ENCODE measurements at places on chromosomes 5 and 9.
A peak's percentile ranks its signal among the peaks of the same experiment; 100 is the strongest.

GRCh38 chr9:131776473-131776872 lies 36.6 kb upstream of the RAPGEF1 start:
- peak; percentile 44 for DNase-seq

GRCh38 chr5:5340206-5340729 lies 82.2 kb upstream of the ICE1 start:
- DNase-seq: no peak

DNA sequence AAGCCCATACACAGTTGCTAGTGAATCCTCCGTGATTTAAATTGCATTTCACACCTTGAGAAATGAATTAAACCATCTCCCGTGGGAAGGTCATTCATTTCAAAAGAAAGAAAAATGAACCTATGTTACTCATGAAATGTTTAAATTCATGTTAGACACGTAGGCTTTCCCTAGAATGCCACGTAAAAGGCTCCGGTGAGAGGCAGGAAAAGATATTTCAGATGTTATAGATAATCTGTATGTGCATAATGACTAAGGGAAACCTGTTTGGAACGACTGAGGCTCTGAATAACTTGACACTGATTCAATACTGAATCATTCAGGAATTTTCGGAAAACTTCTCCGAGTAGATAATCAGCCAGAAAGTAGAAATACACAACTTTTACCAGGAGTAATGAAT lies 134.3 kb upstream of the ICE1 start:
- no peak for DNase-seq

- DNase-seq: no peak
These were observed 8.4 kb downstream of the NOTCH1 start for GRCh38 chr9:136537411-136537810.

DNA sequence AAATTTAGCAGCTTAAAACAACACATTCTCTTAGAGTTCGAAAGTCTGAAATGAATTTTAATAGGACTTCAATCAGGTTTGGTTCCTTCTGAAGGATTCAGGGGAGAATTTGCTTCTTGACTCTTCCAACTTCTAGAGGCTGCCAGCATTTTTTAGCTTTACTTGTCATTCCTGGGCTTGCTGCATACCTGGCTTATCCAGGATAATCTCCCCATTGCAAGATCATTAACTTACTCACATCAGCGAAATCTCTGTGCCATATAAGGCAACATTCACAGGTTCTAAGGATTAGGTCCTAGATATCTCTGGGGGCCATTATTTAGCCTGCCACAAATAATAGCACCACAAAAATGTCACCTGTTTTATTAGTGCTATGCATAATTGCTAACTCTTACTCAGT lies 46.2 kb upstream of the PCSK5 start:
- DNase-seq: no peak

GRCh38 chr5:3359642-3360041 lies 236.0 kb upstream of the IRX1 start:
- no peak for DNase-seq

DNA sequence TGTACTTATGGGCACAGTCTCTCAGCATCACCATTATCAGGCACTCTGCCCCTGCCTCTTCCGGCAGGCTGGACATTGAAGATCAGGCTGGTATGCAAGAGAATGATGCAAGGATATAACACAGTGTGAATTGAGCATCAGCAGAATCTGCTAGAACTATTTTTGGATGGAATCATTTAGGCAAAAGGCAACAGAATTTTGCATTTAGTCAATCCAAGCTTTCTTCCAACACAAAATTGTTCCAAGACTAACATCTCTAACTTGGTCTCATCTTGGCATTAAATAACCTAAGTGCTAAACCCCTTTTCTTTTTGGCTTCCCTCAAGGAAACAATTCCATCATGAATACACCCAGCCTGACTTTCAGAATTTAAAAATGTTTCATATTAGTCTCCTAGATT lies 339.9 kb downstream of the PRELID2 start:
- DNase-seq: no peak

GRCh38 chr5:171989946-171990712 lies 16.3 kb downstream of the FBXW11 start:
- DNase-seq: no peak

GRCh38 chr9:74078647-74079046 lies 418.5 kb upstream of the RORB start:
- no peak for DNase-seq

DNA sequence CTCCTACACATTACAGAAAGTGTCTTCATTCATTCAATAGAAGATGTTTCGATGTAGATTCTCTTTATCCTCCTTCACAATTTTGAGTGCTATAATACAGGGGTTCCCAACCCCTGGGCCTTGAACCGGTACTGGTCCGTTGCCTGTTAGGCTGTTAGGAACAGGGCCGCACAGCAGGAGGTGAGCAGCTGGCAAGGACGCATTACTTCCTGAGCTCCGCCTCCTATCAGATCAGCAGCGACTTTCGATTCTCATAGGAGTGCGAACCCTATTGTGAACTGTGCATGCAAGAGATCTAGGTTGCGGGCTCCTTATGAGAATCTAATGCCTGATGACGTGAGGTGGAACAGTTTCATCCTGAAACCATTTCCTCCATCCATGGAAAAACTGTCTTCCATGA lies 153.0 kb upstream of the SMC2 start:
- no peak for DNase-seq

DNA sequence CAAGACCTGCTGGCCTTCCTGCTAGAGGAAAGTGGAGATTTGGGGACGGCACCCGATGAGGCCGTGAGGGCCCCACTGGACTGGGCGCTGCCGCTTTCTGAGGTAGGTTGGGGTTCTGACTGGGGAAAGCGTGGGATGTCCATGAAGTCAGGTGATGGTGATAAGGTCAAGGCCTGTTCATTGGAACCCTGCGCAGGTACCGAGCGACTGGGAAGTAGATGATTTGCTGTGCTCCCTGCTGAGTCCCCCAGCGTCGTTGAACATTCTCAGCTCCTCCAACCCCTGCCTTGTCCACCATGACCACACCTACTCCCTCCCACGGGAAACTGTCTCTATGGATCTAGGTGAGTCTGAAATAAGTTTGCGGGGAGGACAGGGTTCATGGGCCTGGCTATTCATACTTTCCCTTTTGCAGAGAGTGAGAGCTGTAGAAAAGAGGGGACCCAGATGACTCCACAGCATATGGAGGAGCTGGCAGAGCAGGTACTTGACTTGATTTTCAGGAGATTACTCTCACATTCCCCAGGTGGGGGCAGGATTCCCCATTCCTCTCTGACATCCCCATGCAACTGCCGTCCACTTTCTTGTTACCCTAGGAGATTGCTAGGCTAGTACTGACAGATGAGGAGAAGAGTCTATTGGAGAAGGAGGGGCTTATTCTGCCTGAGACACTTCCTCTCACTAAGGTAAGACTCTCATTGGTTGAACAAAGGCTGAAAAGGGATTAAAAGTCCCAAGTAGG lies 505 bp downstream of the CREB3 start:
- DNase-seq: peak; percentile 55

- peak; percentile 78 for DNase-seq
These were observed 2.2 kb upstream of the TSPAN17 start for GRCh38 chr5:176644878-176645670.

DNA sequence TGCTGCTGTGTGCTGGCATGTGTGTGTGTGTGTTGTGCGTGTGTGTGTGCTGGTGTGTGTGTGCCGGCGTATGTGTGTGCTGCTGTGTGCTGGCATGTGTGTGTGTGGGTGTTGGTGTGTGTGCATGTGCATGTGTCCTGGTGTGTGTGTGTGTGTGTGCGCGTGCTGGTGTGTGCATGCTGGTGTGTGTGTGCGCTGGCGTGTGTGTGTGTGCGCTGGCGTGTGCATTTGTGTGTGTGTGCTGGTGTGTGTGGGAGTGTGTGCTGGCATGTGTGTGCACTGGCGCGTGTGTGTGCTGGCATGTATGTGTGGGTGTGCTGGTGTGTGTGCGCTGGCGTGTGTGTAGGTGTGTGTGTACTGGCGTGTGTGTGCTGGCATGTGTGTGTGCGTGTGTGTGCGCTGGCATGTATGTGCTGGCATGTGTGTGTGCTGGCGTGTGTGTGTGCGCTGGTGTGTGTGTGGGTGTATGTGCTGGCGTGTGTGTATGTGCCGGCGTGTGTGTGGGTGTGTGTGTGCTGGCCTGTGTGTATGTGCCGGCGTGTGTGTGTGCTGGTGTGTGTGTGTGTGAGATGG lies 20.1 kb downstream of the UNC5A start:
- no peak for DNase-seq

DNA sequence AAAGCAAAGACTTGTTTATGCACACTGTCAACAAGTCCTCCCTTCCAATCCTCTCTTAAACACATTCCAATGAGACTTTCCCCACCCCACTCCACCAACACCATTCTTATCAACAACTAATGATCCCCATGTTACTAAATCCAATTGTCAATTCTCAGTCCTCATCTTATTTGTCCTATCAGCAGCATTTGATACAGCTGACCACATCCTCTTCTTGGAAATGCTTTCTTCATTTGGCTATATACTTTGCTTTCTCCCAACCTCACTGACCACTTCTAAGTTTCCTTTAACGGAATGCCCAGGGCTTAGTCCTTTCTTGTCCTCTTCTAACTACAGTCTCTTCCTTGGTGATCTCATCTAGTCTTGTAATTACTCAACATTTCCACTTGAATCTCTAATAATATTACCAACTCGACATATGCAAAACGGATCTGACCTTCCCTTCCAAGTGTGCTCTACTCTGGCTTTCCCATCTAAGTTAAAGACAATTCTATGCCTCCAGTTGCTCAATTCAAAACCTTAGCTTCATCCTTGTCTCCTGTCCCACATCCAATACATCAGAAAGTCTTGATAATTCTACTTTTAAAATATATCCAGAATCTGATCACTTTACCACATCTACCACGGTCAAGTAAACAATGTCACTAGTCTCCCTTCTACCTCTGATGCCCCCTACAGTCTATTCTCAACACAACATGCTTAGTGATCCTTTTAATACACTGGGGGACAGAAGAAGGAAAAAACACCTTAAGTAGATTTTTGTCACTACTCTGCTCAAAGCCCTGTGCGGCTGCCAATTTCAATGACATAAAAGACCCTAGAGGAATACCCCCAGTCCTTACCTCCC lies 25.5 kb downstream of the AGTPBP1 start:
- peak; percentile 27 for DNase-seq

GRCh38 chr5:10857338-10857733 lies 96.3 kb upstream of the DAP start:
- no peak for DNase-seq
